ENCODE measurements at places on chromosomes 16 and 17.

- DNase-seq: no peak
Observed at GRCh38 chr16:55037046-55037445, 106.4 kb downstream of the IRX5 start.

- DNase-seq: no peak
Observed at GRCh38 chr16:59540621-59541020, 806.5 kb upstream of the GOT2 start.

DNA sequence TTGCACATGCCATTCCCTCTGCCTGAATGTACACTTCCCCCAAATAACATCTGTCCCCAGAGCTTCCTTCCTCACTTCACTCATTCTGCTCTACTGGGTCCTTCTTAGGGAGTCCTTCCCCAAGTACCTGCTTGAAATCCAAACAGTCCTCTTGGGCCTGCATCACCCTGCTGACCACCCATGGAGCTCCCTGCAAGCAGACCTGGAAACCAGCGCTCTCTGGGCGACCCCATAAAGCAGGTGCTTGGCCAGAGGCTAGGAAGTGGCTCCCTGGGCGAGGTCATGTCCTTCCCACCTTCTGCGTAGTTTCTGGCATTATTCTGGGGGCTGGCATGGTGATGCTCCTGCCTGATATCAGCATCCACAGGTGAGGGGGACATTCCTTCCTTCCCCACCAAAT, 12.2 kb upstream of the NTN1 start:
- no peak for DNase-seq

GRCh38 chr17:65022751-65023700, 33.5 kb downstream of the GNA13 start:
- no peak for DNase-seq

Measured in NCI-H1092 (cell line).